ENCODE measurements at places on chromosomes 1 and 21.
A peak's percentile ranks its signal among the peaks of the same experiment; 100 is the strongest.

DNA sequence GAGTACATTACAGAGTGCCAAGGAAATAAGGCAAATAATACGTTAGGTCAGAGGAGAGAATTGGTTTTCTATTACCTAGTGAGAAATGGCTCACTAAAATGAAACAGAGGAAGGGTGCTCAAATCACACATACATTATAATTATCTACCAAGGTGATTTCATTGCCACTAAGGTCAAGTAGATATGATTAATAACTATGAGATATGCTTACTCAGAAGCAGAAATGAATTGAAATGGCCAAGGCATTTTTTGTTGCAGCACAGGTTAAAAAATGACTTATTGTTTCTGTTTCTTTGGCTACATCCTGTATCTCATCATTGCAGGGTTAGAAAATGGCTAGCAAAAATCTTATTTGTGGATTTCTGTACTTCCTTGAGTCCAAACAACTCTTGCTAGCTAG, 154.5 kb upstream of the GORAB start:
- DNase-seq, result no peak

- no peak for DNase-seq
These were observed 109.8 kb downstream of the C1orf94 start for GRCh38 chr1:34286511-34286910.

DNA sequence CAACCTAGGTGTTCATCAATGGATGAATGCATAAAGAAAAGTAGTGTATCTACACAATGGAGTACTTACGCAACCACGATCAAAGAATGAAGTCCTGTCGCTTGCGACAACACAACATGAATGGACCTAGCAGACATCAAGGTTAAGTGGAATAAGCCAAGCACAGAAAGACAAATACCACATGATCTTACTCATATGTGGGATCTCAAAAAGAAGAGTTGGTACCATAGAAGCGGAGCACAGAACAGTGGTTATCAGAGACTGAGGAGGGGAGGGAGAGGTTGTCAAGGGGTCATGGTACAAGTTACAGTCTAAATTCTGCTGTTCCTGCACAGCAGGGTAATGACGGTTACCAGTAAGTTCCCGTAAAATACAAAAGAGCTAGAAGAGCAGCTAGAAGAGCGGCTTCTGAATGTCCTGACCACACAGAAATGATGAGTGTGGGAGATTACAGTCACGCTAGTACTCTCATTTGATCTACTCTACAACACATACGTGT, 36.7 kb downstream of the NPHP4 start:
- no peak for DNase-seq

DNA sequence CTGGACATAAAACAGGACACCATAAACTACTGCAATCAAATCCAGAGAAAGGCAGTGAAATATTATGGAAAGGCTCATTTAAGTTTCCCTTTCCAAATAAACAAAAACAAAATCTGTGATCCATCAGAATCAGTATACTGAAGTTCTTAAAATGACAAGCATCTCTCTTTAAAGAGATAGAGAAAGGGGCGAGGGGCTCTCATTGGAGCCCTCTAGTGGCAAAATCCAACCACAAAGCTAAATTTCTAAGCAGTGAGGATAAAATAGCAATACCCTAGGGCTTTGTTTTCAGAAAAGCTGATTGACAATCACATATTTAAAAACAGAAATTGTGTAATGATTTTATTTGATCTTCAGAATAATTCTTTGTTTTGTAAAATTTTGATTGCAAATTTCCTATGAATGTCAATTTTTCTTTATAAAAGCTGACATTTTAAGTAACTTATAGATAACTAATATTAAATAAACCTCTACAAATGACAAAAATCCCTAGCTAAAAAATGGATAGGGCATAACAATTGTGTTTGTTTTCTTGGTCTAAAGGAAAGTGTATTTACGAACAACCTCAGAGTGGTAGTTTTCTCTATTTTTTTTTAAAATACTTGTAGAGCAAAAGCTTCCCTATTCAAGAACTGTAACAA, 138.2 kb downstream of the COL24A1 start:
- DNase-seq, result peak; percentile 25

- no peak for DNase-seq
These were observed 199.0 kb downstream of the RPS6KC1 start for GRCh38 chr1:213250041-213250440.

- no peak for DNase-seq
These were observed 60.1 kb downstream of the KCNK1 start for GRCh38 chr1:233673947-233674431.

GRCh38 chr1:167789501-167789900, 67.7 kb downstream of the MPZL1 start:
- no peak for DNase-seq

DNA sequence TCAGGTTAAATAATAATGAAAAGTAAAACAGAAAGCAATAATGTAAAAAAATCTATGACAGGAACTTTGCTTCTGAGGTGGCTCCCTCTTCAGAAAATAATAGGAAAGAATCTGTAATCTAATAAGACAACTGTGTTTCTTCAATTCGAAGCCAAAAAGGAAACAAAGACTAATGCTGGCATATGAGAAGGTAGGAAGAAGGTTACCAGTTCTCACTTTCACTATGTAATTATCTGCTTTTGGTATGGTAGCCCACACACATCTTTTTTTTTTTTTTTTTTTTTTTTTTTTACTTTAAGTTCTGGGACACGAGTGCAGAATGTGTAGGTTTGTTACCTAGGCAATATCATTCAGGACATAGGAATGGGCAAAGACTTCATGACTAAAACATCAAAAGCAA, 47.1 kb downstream of the COP1 start:
- no peak for DNase-seq

DNA sequence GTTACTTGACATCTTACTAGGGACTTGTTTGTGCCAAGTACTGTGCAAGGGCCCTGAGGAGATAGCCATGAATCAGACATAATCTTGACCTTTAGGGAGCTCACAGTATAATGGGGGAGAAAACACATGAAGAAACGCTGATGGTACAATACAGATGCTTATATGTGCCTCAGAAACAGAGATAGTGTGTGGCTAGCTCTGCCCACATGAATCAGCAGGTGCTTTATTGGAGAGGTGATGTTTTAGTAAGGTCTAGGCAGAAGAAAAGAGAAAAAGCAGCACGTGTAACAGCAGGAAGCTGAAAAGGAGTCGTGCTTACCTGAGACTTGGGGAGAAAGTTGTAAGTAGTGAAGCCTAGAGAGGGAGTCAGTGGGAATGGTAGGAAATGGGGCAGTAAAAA, 60.6 kb upstream of the LMO4 start:
- no peak for DNase-seq

DNA sequence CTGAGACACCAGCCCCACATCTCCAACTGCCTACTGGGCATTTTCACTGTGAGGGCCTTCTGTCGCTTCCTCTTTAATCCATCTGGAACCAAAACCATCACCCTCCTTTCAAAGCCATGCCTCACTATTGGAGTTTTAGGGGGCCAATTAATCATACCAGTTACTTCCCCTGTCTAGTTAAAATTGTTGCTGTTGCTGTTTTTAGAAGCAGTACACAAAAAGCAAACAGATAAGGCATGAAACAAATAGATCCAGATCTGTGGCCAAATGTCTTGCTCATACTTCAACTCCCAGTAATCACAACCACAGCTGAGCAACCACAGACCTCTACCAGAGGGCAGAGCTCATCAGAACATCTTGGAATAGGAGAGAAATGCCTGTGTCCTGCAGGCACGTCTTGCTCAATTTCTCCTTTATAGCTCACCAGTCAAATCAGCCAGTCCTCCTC, 133.8 kb upstream of the C1orf105 start:
- DNase-seq, result no peak

- peak; percentile 37 for DNase-seq
These were observed 19.3 kb downstream of the SERTAD4 start for GRCh38 chr1:210251680-210252490.

DNA sequence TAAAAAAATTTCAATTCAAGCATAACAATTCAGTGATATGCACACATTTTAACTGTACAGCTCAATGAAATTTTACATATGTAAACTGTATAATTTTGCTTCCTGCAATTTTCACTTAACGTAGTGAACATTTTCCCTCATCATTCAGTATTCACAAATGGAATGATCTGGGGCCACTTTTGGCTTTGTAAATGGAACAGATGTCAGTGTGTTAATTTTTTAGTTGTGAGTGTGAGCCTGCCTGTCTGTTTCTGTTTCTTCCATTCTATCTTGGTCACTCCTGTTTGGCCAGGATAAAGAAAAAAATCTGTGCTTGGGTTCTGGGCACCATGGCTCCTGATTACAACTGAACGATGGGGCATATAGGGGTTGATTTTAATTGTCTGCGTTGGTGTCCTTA, 20.5 kb upstream of the ST3GAL3 start:
- no peak for DNase-seq

DNA sequence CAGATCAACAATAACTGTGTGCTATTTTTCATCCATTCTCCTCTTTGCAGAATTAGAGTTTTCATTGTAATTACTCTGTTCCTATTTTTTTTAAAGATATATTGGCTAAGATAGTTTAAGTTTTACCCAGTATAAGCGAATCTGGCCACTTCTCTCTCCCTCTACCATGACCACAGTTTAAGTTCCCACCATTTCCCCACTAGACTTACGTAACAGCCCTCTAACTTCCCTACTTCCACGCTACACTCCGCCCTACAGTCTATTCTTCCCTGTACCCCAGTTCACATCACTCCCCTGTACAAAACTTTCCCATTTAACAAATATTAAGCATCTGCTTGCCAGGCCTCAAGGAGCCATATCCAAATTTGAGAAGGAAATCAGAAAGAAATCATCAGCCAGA, 16.5 kb downstream of the CTSK start:
- DNase-seq, result no peak

GRCh38 chr1:44014365-44015104, 16.7 kb downstream of the SLC6A9 start:
- DNase-seq, result no peak

GRCh38 chr1:33142483-33143064, 39.3 kb downstream of the TRIM62 start:
- DNase-seq, result no peak

GRCh38 chr1:166839600-166840308, 479 bp downstream of the POGK start:
- DNase-seq, result peak; percentile 58

- DNase-seq, result peak; percentile 71
These were observed 4.5 kb upstream of the IER5 start for GRCh38 chr1:181083842-181084605.

GRCh38 chr1:234532503-234532922, 53.5 kb upstream of the TARBP1 start:
- no peak for DNase-seq

- no peak for DNase-seq
These were observed 230.5 kb downstream of the TPR start for GRCh38 chr1:186144505-186144904.

DNA sequence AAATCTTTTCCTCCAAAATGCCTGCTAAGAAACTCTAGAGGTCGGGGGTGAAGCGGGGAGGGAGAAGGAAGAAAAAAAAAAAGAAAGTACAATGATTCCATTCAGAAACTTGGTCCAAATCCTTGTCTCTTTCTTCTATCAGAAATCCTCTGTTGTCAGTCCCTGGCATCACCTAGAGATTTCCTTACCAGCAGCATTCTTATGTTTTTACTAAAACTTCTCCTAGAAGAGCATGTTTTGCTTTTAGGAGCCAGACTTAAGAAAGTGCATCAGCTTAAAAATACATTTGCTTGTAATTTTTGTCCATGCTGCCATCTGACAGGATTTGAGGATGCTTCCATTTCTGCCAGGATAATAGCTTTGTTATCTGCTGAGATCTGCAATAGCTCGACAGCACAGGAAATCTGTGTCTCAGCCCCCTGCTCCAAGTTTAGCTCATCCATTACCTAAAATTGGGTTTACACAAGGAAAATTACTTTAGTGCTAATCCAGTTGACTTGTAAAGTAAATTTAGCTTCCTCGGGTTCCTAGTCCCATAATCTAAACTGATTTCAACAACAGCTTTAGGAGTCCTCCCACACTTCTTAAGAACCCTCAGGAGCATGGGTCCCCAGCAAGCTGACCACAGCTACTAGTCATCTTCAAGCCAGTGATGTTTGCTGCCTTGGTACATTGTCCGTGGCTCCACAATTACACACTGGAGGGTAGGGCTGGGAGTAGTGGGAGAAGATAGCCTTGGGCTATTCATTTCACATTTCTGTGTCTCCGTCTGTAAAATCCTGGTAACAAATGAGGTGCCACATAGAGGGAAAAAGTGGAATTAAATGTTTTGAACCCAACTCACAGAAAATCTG, 92.3 kb upstream of the UBE2U start:
- no peak for DNase-seq

- no peak for DNase-seq
These were observed 95.6 kb upstream of the TSPAN2 start for GRCh38 chr1:115184951-115185331.

All from GM13976 (cell line).